ENCODE measurements at places on chromosomes 3 and 15. TPM values are rescaled to one million over a fixed set of nuclear protein-coding genes. Genes with fewer than 3 reads are reported as not detected.

ACOX2 gene
- total RNA-seq, result 3.4 TPM

GABRB3 gene
- 135 TPM for total RNA-seq

ST8SIA2 gene
- 150 TPM for total RNA-seq

MKRN2OS gene
- total RNA-seq, result not detected

SLC2A2 gene
- not detected for total RNA-seq

SCAANT1 gene
- total RNA-seq, result not detected

ZDHHC23 gene
- total RNA-seq, result 18.8 TPM

P2RY14 gene
- 0.31 TPM for total RNA-seq

CPA3 gene
- not detected for total RNA-seq

GOLGA8N gene
- 3.1 TPM for total RNA-seq

MINAR1 gene
- 4.4 TPM for total RNA-seq

A4GNT gene
- total RNA-seq, result not detected

AHSG gene
- total RNA-seq, result 0.63 TPM

LRRC2 gene
- total RNA-seq, result 5.9 TPM

TMEM45A gene
- total RNA-seq, result 1.6 TPM

SLC24A5 gene
- total RNA-seq, result not detected

SCAPER gene
- total RNA-seq, result 97.0 TPM

PRR20G gene
- total RNA-seq, result not detected

CFAP161 gene
- 3.4 TPM for total RNA-seq

CTXN2 gene
- 0.63 TPM for total RNA-seq

ADGRG7 gene
- total RNA-seq, result not detected

UTS2B gene
- total RNA-seq, result 1.3 TPM

SPINK8 gene
- not detected for total RNA-seq

Measured in parietal lobe (tissue), 2 donors.